Natural killer cell treated with Interleukin-12 subunit alpha and Interleukin-12 subunit beta and Interleukin-15 and Interleukin-18, amount 100 ng/mL, for 72 hours (primary cell): ENCODE measurements at places on chromosomes 7 and 10. TPM values are rescaled to one million over a fixed set of nuclear protein-coding genes. Genes with fewer than 3 reads are reported as not detected.

SYNPO2L gene
- total RNA-seq = not detected

SORBS1 gene
- total RNA-seq = 1.4 TPM

THSD7A gene
- 0.75 TPM for total RNA-seq

NKX1-2 gene
- total RNA-seq = not detected

EVX1 gene
- not detected for total RNA-seq

SKIDA1 gene
- not detected for total RNA-seq

ITIH5 gene
- not detected for total RNA-seq

TMEM196 gene
- total RNA-seq = not detected

SLC18A3 gene
- not detected for total RNA-seq

SPDYE16 gene
- total RNA-seq = 0.36 TPM

NPTX2 gene
- total RNA-seq = 0.20 TPM

GARIN1A gene
- 1.6 TPM for total RNA-seq

HELLS gene
- total RNA-seq = 96.8 TPM

CRPPA gene
- 1.7 TPM for total RNA-seq

FGFR2 gene
- total RNA-seq = not detected

NACAD gene
- 1.9 TPM for total RNA-seq

SMO gene
- total RNA-seq = 0.39 TPM

ZCWPW1 gene
- total RNA-seq = 1.3 TPM

GHRHR gene
- not detected for total RNA-seq

ABCB4 gene
- 0.20 TPM for total RNA-seq

MRLN gene
- not detected for total RNA-seq

CALML3 gene
- not detected for total RNA-seq

PIK3CG gene
- 64.2 TPM for total RNA-seq

CTAGE8 gene
- total RNA-seq = 0.31 TPM

LLCFC1 gene
- total RNA-seq = not detected

NXPH1 gene
- total RNA-seq = not detected

RBM48 gene
- 21.0 TPM for total RNA-seq

TWIST1 gene
- total RNA-seq = not detected

LSM5 gene
- 120 TPM for total RNA-seq

TAS2R41 gene
- not detected for total RNA-seq

CPXM2 gene
- total RNA-seq = not detected

BMPER gene
- 0.31 TPM for total RNA-seq

HKDC1 gene
- total RNA-seq = not detected

PODXL gene
- 1.3 TPM for total RNA-seq

BEND7 gene
- total RNA-seq = not detected
